ENCODE measurements at places on chromosomes 6 and 20.

DNA sequence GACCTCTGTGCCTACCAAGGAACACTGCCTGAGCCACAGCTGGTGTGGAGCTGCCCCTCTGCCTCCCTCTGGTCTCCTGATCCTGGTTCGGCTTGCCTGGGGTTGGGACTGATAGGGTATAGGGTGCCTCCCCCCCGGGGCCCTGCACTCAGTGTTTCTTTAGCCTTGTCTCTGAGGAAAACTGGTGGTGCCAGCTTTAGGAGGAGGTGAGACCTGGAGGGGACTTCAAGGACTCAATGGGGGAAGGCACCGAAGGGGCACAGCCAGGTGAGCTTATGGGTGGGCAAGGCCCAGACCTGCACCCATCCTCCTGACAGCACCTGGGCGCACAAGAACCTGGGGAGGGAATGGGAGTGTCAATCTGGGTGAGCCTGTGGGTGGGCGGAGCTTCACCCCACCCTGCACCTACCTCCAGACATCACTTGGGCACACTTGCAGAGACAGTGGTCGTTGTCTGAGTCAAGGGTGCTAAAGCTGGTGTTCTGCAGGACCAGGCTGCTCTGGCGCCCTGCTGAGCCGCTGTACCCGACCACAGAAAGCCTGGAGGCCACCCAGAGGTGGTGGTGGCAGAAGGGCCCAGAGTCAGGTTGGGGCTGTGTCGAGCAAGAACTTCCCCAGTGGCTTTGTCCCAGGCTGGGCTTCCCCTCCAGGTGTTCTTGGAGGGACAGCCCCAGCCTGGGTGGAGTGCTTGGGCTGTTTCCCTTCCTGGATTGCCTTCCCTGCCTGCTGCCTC lies 40.5 kb downstream of the FAM110A start:
- DNase-seq: no peak

GRCh38 chr6:104705095-104705707 lies 154.5 kb downstream of the HACE1 start:
- DNase-seq: peak; percentile 27

- no peak for DNase-seq
Measured at GRCh38 chr6:11769244-11769643, 9.4 kb downstream of the ADTRP start.

DNA sequence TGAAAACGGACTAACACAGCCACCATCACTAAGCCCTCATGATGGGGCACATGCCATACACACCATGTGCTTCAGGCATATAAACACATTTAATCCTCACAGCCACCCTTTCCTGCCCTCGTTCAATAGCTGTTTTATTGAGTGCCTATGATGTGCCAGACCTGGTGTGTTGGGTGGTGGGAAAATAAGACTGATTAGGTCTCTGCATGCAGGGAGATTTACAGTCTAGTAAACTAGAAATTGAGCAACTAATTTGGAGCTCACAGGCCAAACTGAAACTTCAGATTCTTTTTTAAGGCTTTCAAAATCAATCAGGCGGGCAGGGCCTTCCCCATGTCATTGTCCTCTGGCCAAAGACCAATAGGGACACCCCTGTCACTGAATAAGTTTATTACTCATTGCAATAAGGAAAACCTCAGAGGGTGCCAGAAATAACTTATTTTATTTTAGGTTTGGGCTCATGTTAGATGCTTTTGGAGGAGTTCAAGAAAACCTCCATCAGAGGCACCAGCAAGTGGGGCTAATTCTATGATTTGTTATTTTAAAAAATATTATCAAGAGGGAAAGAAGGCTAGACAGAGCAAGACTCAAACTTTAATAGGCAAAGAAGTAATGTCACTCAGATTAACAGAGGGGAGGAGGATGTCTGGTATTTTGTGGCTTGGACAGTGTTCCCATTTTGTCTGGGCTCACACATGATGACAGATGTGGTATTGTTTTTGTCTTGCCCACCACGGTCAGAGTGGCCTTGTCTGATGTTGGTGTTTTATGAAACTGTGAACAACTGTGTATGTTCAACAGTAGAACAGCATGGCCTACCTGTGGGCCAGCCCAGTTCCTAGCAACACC lies 12.0 kb downstream of the ZFP64 start:
- DNase-seq: no peak

DNA sequence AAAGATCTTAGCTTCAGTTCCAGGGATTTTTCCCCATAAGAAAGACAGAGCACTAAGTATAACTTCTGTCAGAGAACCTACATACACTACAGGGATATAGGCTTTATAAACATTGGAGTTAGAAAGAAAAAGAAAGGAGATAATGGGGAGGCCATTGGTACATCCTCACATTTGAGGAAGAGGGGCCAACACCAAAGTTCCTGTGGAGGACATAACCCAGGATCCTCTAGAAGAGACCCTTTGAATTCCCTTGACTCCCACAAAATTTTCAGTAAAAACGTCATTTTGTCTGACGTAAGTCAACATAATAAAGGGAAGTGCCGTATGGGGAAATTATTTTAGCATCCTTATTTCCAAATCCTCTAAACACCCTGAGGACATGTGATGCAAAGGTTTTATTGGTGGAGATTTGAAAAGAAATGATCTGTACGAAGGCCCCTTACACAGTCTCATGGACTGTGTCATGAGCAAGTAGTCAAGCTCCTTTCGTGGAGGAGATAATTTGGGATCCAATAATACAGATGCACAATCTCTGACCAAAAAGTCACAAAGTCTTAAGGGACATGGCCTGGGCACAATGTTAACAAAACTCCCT lies 33.2 kb downstream of the HLA-DRA start:
- no peak for DNase-seq

DNA sequence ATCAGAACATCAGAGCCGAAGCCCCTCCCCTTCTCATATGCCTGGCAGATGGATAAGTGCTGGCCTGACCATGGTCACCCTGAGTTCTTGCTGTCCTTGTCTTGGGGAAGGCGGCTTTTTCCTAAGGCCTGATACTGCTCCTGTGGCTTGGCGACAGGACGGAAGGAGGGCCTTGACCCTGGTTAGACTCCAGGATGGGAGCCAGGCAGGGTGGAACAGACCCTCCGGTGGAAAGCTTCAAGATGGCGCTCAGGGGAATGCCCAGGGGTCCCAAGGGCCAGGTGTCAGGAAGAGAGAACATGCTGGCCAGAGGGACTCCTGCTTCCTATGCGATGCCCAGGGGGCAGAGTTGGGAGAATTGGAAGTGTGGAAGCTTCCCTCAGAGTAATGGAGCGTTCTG lies 29.6 kb downstream of the ADA start:
- no peak for DNase-seq

DNA sequence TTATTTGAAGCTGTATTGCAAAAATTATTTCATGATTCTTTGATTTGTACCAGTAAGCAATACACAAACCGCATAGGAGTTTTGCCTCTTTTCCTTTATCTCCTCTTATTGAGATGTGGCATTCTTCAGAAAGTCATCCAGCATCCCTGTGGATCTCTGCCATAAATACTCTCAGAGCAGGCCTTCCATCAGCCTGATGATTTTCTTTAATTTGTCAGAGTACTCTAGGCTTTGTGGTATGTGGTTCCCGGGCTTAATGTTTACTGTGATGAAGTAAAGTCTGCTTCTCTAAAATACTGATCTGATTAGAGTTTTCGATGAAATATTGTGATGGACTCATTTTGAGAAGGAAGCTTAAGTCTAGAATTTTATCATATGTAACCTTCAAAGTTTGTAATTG lies 31.1 kb upstream of the SLC35D3 start:
- no peak for DNase-seq

DNA sequence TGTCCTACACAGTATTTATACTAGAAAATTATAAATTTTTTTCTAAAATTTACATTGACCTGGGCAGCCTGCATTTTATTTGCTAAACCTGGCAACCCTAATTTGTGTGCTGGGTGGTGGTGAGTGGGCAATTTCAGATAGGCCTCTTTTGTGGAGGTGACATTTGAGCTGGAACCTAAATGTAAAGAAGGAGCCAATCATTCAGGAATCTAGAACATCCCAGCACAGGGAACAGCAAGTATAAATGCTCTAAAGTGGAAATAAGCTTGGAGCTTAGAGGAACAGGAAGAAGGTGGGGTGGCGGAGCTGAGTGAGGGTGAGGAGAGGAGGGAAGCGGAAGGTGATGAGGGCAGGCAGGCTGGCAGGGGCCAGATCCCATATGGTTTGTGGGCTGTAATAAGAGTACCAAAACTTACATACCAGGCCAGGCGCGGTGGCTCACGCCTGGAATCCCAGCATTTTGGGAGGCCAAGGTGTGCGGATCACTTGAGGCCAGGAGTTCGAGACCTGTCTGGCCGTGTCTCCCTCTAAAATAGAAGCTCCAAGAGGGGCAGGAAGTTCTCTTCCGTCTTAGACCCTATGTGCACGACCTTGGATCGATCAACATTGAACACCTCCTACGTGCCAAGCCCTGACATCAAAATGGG lies 549 bp upstream of the CSE1L start:
- DNase-seq: no peak

DNA sequence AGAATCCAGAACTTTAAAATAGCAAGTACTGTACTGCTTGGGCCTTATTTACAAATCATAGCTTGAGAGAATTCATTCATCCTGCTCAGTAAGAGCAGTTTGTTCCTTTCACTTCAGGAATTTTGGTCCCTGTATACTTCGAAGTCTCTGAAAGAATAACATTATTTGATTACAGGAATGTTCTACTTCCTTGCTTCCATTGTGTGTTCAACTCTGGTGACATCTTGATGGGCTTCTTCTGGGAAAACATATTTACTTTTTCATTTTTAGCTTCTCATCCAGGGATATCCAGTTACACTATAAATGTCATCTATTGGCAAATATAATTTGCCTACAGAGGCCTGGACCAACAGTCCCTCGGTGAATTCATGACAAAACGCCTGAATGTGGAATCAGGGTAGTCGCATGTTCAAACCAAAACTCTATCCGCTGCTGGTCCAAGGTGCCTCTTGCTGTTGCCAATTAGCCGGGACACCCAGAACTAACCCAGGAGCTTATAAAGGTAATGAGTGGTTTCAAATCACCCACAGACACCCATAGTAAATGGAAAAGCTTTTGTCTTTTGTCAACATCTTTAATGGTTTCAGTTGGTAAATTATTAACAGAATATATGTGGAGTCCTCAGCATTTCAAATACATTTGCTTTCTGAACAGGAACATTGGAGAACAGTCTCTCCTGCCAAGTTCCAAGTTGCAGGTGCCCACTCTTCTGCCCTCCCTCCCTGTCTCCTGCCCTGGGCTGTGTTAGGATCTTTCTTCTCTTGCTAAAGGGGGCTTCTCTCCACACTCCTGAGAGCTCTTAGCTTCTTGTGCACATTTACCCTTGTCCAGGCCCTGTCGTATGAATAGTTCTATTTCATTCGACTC lies 162.5 kb upstream of the CITED2 start:
- no peak for DNase-seq
